ENCODE measurements at places on chromosomes 2 and 18. TPM values are rescaled to one million over a fixed set of nuclear protein-coding genes. Genes with fewer than 3 reads are reported as not detected.

Gene HOXD12
- not detected for total RNA-seq

GRCh38 chr18:37578886-37579513, 13.4 kb upstream of the CELF4 start:
- no peak for DNase-seq

GRCh38 chr2:16647992-16648617, 17.5 kb downstream of the CYRIA start:
- no peak for DNase-seq

DNA sequence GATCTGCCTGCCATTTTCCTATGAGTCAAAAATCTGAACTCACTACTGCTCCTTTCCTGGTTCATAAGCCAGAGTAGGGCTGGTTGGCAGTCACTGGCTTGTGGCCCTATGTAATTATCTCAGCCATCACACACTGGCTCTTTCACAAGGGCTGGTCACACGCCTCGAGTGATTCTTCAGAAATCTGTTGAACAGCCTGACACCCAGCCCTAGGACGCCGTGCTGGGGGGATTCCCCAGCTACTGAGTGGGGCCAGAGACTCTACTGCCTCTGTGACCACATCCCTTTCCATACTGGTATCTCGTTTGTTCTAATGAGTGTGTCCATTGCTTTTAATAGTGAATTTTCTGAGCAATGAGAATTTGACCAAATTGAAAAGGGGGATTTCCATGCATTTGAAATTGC, 45.8 kb upstream of the RBM44 start:
- peak; percentile 73 for DNase-seq

Gene ANKMY1
- 33.5 TPM for total RNA-seq

GRCh38 chr18:25056429-25056828, 295.5 kb downstream of the ZNF521 start:
- no peak for DNase-seq

- no peak for DNase-seq
Measured at GRCh38 chr2:229622495-229623355, 91.6 kb downstream of the DNER start.

GRCh38 chr2:236932831-236933361, 152.8 kb upstream of the COPS8 start:
- DNase-seq = no peak

DNA sequence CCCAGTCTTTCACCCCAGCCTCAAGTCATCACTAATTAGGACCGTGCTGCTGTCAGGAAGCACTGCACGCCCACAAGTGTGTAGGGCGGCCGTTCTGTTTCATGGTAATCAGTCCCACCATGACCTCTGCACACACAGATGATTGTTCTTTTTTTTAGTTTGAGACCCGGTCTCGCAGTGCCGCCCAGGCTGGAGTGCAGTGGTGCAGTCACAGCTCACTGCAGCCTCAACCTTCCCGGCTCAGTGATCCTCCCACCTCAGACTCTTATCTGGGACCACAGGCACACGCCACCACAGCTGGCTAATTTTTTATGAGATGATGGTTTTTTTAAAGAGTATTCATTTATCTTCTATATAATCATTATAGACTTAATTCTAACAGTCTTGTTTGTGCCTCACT, 1.8 kb upstream of the IAH1 start:
- peak; percentile 34 for DNase-seq

GRCh38 chr2:120383191-120383590, 37.3 kb downstream of the INHBB start:
- no peak for DNase-seq

GRCh38 chr2:146392186-146392585, 1452.6 kb upstream of the ACVR2A start:
- no peak for DNase-seq

DNA sequence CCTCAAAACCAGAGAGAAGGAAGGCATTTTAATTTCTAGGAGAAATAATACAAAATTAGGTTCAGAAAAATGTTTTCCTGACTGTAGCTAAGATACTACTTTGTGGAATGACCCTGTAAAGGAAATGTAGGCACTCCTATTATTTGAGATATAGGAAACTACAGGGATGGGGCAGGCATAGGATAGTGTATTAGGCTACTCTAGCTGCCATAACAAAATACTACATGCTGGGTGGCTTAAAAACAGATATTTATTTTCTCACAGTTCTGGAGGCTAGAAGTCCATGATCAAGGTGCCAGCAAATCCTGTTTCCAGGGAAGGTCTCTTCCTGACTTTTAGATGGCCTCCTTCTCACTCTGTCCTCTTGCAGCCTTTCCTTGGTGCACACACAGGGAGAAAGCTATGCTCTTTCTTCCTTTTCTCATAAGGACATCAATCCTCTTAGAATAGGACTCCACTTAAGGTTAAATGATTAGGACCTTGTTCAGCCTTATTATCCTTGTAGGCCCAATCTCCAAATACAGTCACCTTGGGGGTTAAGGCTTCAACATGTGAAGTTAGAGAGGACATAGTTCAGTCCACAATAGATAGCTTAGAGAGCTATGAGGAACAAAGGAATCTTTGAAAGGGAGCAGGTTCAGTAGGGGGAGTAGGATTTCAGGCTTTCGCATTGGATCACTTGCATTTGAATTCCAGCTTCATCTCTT, 14.0 kb upstream of the CAVIN2 start:
- DNase-seq = no peak

GRCh38 chr2:191180713-191181112, 29.9 kb upstream of the STAT4 start:
- DNase-seq = no peak

DNA sequence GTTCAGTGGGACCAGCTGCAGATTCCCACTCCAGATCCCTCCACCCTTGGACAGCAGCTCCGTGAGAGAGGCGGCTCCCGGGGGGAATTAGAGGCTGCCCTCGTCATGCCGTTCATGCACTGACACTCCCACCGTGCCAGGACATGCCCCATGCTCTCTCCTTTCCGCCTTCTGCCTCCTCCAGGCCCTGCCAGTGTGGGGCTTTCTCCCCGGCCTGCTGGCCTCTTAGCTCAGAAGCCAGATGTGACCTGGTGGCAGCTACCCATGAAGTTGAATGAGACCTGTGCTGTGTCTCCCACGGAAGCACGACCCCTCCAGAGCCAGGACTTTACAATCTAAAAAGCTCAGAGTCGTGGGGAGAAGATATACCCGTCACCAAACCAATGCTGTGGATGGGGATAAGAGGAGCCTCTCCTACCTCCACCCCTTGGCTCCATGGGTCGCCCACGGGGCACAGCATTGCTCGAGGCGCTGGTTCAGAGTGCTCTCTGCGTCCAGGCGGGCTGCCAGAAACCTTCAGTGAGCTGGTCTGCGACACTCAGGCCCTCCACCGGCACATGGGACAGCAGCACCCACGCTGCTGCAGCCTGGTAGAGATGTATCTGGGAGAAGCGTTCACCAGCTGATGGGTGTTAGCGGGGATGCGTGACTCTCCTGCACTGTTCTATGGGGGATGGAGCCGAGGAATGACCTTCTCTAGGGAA, 111.0 kb upstream of the GPC1 start:
- DNase-seq = peak; percentile 38

- no peak for DNase-seq
Measured at GRCh38 chr2:120912101-120912985, 176.7 kb downstream of the GLI2 start.

Gene ALLC
- total RNA-seq = not detected
